ENCODE measurements at places on chromosomes 12 and 14.

DNA sequence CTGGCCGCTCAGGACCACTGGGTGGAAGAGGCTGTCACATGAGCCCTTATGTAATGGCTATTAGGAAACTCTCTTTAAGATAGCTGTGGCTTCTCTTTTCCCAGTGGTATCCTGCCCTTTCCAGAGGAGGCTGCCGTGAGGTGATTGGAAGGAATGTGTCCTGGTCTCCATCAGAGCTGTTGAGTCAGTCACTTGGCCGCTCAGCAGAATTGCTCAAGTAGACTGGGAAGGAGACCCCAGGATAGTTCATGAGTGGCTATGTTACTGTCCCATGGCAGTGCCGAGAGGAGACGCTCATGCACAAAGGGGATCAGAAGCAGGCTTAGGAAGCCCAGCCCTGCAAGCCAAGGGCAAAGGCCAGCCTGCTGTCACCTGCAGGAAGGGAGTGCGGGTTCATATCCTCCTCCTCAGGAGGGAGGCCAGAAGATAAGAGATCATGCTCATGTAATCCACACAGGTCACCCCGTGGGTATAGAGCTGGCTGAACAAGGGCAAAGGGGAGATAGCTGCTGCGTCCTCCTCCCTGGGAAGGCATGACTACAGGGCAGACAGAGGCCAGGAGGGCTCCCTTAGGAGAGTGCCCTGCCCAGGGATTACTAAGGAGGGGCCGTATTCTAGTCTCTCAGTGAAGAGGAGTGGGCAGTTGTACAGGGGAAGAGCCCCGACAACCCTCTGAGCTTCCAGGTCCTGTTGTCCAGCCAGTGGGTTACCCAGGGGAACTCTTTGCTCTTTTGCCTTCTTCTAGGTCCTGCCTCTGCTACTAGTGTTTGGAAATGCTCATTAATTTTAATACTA, 137.0 kb upstream of the MAX start:
- no peak for DNase-seq

GRCh38 chr12:119989361-119989730, 310 bp downstream of the BICDL1 start:
- DNase-seq: peak; percentile 38

GRCh38 chr14:63453443-63453936, 89.7 kb downstream of the PPP2R5E start:
- DNase-seq: no peak

- no peak for DNase-seq
Measured at GRCh38 chr14:99589651-99590530, 14.1 kb downstream of the CCDC85C start.

- no peak for DNase-seq
Measured at GRCh38 chr14:72264716-72265115, 332.5 kb downstream of the RGS6 start.

DNA sequence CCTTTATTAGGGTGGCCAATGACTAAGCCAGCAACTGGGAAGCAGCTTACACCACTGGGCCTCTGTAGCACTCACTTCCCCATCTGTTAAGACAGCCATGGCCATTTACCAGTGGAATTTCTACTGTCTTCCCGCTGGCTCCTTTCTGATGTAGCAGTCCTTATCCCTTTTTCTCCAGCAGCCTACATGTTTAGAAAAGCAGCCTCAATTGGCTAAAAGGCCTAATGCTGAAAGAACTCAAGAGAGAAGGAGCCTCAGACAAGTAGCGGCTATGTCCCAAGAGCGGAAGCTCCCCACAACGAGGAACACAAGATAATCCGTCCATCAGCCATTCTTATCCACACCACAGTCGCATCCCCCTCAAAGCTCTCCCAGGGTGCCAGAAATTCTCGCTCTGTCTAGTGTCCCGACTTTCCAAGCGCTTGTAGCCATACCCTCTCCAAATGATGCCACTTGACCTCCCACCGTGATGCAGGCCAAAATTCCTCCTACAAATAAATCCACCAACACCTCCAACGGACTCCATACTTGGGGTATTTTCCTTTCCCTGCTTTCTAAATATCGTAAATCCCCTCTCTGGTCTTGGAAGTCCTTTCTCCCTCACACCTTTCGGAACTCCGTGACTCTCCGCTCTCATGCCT, 624 bp downstream of the M6PR start:
- DNase-seq: peak; percentile 18

DNA sequence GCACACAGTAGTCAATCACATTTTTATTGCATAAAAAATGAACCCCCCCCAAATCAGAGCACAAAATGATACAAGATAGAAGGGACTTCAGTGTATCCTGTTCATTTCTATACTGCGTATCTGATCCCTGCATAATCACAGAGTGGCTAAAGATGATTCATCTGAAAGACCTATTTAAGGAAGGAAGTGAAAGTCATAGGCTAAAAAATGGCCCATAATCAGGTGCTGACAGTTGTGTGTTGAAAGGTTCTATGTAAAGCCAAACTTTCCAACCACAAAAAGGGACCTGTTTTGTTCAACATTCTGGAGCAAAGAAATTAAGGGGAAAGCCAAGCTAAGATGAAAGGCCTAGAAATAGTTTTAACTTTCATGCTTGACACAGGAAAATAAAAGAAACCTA, 147.8 kb upstream of the ATP2B1 start:
- DNase-seq: no peak

DNA sequence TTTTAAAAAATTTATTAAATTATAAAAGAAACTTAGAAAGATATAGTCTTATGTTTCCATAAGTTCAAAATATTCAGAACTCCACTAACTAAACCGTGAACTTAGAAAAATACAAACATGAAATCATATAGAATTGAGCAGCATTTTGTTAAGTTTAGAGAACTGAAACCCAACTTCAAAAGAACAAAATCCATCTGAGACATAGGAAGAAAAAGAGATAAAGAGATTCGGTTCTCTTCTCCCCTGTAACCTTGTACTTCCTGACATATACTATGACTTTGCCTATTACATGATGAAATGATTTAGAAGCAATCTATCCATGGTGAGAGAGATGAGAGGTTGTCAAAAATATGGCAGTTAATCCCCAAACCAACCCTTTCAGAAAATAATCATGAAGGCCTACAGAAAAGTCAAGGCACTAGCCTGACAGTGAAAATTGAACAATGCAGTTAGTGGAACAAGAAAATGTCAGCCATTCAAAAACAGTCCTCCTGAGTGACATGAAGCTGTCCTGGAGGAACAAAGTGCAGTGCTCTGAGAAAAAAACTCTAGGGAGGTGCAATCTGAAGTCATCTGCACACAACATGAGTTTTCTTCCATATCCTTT, 44.0 kb downstream of the C12orf50 start:
- no peak for DNase-seq

DNA sequence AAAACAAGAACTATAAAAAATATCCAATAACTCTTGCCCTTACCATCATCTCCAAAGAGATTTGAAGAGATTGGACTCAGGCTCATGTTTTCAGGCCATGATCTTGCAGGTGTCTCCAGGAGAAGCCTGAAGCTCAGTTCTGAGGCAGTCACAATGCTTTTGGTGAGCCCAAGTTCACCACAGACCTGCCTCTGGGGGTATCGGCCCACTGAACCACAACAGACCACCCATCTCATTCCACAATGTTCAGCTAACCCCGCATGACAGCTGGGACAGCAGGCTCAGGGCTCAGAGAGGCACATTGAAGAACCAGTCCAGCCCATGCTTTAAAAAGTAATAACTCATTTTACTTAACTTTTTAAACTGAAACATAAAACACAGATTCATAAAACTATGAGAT, 28.3 kb upstream of the APOLD1 start:
- no peak for DNase-seq

DNA sequence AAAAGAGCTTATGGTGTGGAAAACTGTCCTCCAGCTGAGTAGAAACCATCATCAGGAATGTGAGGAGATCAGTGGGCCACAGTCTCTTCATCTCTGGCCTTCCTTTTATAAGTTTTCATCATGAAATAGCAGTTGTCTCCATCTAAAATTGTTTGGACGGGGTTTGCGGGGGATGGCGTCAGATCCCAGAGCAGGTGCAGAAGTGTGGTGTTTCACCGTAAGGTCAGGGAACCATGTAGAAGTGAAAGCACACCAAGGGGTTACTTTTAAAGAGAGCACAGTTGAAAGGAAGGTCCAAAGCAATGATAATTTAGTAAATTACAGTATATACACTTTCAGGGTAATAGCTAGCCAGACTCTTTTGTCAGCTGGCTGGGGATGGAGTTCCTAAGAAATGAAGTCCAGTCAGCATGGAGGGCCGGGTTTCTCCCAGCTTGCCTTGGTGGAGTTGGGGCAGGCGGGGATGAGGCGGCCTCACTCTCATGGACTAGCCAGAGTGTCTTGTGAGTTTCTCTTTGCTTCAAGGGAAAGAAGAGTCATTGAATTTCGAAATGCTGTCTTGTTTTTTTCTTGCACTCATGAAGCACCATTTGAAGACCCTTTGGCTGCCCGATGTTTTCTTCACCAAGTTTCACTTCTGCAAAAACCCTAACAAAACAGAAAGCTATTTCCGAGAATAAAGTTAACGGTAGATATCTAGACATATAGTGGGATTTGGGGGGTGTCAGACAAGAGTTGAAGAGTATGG, 100.6 kb downstream of the ETV6 start:
- DNase-seq: peak; percentile 45

GRCh38 chr14:70256601-70257000, 67.8 kb upstream of the SLC8A3 start:
- DNase-seq: no peak

GRCh38 chr14:73788701-73789551, 62.7 kb upstream of the PTGR2 start:
- no peak for DNase-seq

DNA sequence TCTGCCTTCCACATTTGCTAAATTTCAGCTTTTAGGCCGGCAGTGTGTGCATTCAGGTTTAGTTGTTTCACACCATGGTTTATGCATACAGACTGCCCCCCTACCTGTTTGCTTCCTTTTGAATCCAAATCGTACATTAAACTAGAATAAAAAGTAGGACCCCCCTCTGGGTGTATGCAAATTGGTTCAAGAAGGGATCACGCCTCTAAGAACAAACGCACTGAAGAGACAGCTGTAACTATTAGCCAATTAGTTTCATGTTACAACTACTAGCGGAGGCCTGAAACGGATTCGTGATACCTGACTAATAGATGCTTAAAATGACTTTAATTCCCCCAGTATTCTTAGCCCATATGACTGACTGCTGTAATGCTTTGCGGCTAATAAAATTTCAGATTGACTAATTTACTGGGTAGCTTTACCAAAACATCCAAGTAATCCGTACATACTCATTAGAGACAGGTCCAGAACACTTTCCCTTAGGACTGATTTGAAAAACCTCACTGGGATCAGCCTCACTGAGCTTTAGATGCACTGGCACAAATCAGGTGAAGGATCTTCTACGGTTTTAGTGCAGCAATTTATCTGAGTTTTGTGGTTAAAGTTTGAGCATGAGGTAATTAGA, 411.8 kb downstream of the NPAS3 start:
- no peak for DNase-seq

- DNase-seq: no peak
Measured at GRCh38 chr12:46370380-46370734, 2.2 kb downstream of the SLC38A2 start.

- DNase-seq: no peak
Measured at GRCh38 chr12:110193196-110193595, 69.0 kb downstream of the IFT81 start.

All from Ammon's horn (tissue), 1 donor.